ENCODE measurements at places on chromosomes 5 and 9. TPM values are rescaled to one million over a fixed set of nuclear protein-coding genes. Genes with fewer than 3 reads are reported as not detected.

Gene FKTN
- total RNA-seq, result 19.2 TPM

Gene COX7C
- 366 TPM for total RNA-seq

Gene ACO1
- total RNA-seq, result 21.8 TPM

- no peaks in the 10 kb centered on the region for H3K27me3 ChIP-seq
- H3K36me3 ChIP-seq, result no peaks in the 10 kb centered on the region
- H3K27ac ChIP-seq, result no peak overlapping the region
- no peaks in the 10 kb centered on the region for H3K4me1 ChIP-seq
- no peak for DNase-seq
These were observed 58.8 kb upstream of the RAD23B start for GRCh38 chr9:107224252-107224651.

DNA sequence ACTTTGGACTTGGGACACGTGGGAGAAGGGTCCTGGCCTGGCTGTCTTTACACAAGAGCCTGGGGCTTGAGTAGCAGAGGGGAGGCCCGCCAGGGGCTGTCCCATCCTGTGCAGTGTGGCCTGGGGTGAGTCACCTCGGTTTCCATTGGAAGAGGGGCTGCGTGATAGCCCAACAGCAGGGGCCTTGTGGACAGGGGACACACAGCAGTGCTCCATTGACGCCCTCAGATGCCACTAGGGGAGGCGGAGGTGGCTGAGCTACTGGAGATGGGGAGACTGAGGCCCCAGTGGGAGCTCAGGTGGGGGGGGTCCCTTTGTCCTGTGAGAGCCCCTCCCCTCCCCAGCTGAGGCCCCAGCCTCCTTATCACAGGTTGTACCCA, 50.0 kb upstream of the RNU6ATAC start:
- H3K27me3 ChIP-seq, result no peaks in the 10 kb centered on the region
- peak; percentile 45 for DNase-seq
- no peaks in the 10 kb centered on the region for H3K36me3 ChIP-seq
- H3K27ac ChIP-seq, result no peak overlapping the region

DNA sequence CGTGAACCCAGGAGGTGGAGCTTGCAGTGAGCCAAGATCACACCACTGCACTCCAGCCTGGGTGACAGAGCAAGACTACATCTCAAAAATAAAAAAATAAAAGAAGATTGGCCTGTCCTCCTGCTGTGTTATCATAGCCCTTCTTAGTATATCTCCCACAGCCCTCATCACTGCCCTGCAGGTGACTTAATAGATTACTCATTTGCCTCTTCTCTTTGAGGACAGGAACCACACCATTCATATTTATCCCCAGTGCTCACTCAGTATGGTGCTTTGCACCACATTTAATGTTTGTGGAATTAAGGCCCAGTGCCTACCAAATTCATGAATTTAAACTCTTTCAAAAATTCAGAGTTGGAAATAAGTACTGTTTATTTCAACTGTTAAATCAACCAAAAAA, 10.3 kb downstream of the IDNK start:
- H3K27me3 ChIP-seq, result no peaks in the 10 kb centered on the region
- DNase-seq, result no peak
- H3K4me3 ChIP-seq, result no peak overlapping the region
- H3K4me1 ChIP-seq, result no peaks in the 10 kb centered on the region

Gene SHISAL2B
- total RNA-seq, result not detected

Gene EGFL7
- 43.4 TPM for total RNA-seq

DNA sequence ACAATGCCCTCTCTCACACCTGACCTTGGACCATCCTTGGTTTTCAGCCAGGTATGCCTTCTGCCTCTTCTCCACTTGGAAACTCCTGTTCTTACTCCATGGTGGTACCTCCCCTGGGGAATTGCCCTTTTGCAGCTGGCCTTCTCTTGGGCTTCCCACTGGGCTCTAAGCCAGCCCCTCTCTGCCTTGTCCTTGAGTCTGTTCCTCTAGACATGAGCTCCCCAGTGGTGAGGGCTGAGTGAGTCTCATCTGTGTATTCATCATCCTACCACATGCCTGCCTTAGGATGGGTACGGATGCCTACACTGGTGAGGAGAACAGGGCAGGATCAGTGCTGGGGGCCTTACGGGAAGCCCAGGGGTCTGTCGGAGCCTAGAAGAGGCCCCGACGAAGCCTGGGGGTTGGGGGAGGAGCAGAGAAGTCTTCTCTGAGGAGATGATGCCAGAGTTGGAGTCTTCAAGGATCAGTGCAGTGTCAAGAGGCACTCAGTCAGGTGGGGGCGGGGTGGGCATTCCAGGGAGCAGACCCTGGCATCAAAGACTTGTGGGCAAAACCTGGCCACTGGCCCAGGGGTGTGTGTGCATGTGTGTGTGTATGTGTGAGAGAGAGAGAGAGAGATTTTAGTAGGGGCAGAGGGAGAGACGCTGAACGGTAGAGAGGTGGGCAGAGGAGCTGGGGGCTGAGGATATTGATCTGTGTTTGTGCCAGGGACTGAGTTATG, 5.2 kb upstream of the CRB2 start:
- H3K36me3 ChIP-seq, result no peaks in the 10 kb centered on the region
- peak; percentile 40 for DNase-seq
- no peaks in the 10 kb centered on the region for H3K27me3 ChIP-seq
